ENCODE measurements at places on chromosomes 7 and 10.

GRCh38 chr10:11819027-11819426 is 4.1 kb upstream of the PROSER2 start:
- no peak for DNase-seq

- DNase-seq, result no peak
Measured at GRCh38 chr10:71068861-71069271, 143.5 kb upstream of the UNC5B start.

GRCh38 chr10:121709675-121710073 is 111.4 kb upstream of the FGFR2 start:
- DNase-seq, result no peak

DNA sequence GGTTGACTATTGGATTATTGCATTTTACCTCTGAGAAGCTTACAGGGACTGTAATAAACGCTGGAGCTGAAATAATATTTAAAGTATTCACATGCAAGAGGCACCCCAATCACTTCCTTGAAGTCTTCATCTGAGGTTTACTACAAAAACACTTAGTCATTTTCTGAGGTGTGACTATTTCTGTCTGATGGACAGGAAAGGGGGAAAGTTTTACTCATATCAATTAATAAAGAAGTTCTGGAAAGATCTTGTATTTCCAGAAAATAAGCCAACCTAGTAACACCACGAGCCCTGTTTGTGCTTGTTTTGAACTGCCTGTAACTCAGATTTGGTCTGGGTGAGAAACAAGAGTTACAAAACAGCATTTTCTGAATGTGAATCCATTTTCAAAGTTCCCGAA is 63.9 kb upstream of the PRKCQ start:
- no peak for DNase-seq

GRCh38 chr10:50876429-50876828 is 9.0 kb downstream of the A1CF start:
- no peak for DNase-seq
